ENCODE measurements at places on chromosomes 11 and 22. TPM values are rescaled to one million over a fixed set of nuclear protein-coding genes. Genes with fewer than 3 reads are reported as not detected.

The TTC28 gene
- total RNA-seq = 5.0 TPM

The TUBA8 gene
- 0.67 TPM for total RNA-seq

The SEPTIN5 gene
- total RNA-seq = 4.7 TPM

The SEZ6L gene
- total RNA-seq = not detected

The RFPL3 gene
- not detected for total RNA-seq

The GRIA4 gene
- not detected for total RNA-seq

The POU2AF2 gene
- total RNA-seq = not detected

The FJX1 gene
- 19.3 TPM for total RNA-seq

The GRIK4 gene
- under 0.01 TPM for total RNA-seq

The ALG9 gene
- 53.8 TPM for total RNA-seq

The TOM1 gene
- 81.9 TPM for total RNA-seq

The ZNF214 gene
- 2.3 TPM for total RNA-seq

The CECR2 gene
- total RNA-seq = 2.1 TPM

The HOATZ gene
- total RNA-seq = not detected

The PNPLA3 gene
- 32.3 TPM for total RNA-seq

The CHID1 gene
- total RNA-seq = 39.3 TPM

The SCN2B gene
- total RNA-seq = not detected

The MLC1 gene
- total RNA-seq = not detected

The E2F8 gene
- 0.73 TPM for total RNA-seq

The F2 gene
- not detected for total RNA-seq

The OR56A1 gene
- not detected for total RNA-seq

The PGM2L1 gene
- total RNA-seq = 2.3 TPM

The ADM2 gene
- total RNA-seq = 0.33 TPM

The SCN4B gene
- not detected for total RNA-seq

The C11orf16 gene
- total RNA-seq = not detected

The GGTLC2 gene
- total RNA-seq = not detected

The CHADL gene
- under 0.01 TPM for total RNA-seq

The OVOL1 gene
- total RNA-seq = not detected

The APOL4 gene
- under 0.01 TPM for total RNA-seq

The PDE2A gene
- 2.0 TPM for total RNA-seq

The POU2AF3 gene
- total RNA-seq = not detected

The SCUBE2 gene
- total RNA-seq = 38.2 TPM

The NLRP14 gene
- 0.34 TPM for total RNA-seq

The SCGB1A1 gene
- total RNA-seq = not detected

The ADAMTS8 gene
- total RNA-seq = under 0.01 TPM

The SLN gene
- total RNA-seq = not detected

The GPHA2 gene
- total RNA-seq = not detected

The OTOG gene
- not detected for total RNA-seq

The OR5B12 gene
- total RNA-seq = not detected

The OMP gene
- not detected for total RNA-seq

The OR9G4 gene
- not detected for total RNA-seq

The OR52H1 gene
- total RNA-seq = 0.36 TPM

The AHNAK gene
- 266 TPM for total RNA-seq

The C22orf31 gene
- total RNA-seq = not detected

The APOBEC3H gene
- 0.69 TPM for total RNA-seq

The FOLR3 gene
- not detected for total RNA-seq

The NADSYN1 gene
- total RNA-seq = 84.7 TPM
